ENCODE measurements at places on chromosomes 3 and 15.

- no peak for DNase-seq
These were observed 105.4 kb downstream of the SCAPER start for GRCh38 chr15:76799760-76800159.

DNA sequence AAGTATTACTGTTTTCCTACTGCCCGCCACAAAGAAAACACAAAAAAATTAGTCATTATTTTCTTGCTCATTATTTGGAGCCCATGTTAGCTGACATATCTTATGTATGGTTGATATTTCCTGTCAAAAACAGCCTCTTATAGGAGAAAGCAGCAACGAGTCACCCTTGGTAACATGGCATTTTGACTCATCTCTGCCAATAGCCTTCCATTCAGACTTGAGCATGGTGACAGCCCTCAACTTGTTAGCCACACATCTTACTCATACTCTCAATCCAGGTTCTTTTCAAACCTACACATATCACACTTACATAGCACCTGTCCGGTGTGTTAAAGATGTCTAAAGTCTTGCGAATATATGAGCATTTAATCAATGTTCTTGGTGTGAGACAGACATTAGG, 109.4 kb upstream of the SAMMSON start:
- DNase-seq, result no peak

DNA sequence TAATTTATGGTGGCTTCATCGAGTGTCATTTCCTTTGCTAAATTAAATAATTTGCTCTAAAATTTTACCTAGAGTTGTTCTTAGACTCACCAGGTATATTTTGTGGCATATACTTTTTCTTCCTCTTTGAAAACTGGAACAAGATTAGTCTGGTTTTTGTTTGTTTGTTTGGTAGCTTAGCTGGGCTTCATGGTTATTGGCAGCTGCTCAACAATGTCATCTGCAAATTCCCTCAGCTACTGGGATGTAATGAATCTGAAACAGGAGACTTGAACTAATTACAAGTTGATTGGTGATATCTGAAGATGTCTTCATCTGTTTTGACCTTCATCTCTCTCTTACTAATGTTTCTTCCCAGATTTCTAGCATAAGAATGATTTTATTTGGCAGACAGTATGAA, 270.5 kb upstream of the P2RY1 start:
- peak; percentile 26 for DNase-seq

DNA sequence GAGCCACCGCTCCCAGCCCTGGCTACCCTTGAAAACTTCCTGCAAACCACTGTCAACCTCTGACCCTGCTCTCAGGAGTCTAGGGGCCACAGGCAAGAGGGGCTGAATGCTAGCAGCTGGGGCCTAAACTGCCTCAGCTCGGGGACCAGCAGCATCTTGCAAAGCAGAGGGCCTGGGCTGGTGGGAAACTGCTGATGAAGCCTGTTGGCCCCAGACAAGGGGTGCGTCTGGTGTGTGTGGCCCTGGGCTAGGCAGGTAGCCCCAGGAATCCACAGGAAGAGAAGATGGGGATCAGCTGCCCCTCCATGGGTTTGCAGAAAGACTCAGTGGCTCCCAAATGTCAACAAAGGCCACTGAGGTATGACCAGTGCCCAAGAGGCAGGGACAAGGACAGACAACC, 8.2 kb upstream of the POLG start:
- DNase-seq, result no peak

DNA sequence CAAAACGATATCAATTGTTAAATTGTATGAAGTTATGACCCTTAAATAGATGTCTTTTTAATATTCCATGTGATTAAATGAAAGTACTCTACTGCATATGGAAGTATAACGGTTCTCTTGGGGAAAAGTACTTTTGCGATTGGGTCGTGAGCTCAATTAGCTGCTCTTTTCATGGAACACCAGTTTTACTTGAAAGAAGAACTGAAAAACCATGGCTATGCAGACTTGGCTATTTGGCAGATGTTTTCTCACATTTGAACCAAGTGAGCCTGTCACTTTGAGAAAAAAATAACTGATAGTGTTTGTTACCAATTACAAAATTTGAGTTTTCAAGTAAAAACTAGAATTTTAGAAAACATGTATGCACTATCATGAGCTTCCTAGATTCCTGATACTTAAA, 5.9 kb upstream of the INAFM2 start:
- DNase-seq, result no peak

- peak; percentile 22 for DNase-seq
These were observed 665 bp downstream of the GLB1 start for GRCh38 chr3:33096093-33096868.

DNA sequence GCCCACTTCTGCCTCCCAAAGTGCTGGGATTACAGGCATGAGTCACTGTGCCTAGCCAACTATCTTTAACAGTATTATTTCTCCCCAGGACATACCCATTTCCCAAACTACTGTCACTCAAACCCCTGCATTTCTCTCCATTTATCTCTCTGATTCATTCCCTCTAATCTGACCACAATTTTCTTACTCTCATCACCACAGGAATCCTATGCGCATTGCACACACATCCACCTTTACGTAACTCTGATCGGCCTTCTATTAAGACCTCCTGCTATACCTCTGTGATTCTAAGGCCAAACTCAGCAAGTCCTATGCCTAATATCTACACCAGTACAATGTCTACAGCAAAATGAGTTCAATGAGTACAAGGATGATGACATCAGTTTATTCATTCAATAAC, 235.0 kb downstream of the ULK4 start:
- DNase-seq, result no peak

DNA sequence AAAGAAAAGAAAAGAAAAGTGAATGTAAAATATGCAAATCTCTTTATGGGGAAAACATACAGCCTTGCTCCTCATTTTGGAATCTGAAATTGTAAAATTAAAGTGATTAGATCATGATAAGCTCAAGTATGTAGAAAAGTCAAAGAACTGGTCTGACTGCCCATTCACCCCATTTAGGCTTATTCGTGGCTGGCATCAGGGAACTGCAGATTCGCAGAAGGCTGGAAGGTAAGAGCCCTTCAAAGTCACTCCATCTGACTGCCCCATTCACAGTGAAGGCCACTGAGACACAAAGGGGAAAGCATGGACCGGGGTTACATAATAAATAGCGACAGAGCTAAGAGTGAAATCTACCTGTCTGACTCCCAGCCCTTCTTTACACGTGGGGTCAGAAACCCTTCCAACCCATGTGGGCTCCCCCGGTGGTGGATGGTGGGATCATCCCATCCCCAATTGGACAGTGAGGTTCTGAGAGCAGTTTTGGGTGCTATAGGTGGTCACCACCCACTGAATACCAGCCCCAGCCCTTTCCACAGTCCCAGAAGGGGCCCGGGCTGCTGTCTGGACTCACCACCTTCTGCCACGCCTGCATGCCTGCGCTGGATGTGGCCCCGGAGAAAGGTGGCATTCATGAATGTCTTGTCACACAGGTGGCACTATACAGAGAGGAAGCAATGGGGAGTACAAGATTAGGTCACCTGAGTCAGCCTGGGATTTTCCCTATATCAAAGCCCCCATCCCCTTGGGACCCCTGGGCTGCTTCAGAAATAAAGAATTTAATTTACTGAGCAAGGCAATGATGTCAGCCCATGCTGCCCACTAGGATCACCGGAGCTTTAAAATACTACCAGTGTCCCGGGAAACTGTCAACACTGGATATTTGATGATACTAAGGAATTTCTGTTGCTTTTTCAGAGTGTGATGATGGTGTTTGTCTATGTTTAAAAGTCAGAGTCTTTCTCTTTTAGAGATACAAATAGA, 17.9 kb downstream of the DZIP1L start:
- no peak for DNase-seq

DNA sequence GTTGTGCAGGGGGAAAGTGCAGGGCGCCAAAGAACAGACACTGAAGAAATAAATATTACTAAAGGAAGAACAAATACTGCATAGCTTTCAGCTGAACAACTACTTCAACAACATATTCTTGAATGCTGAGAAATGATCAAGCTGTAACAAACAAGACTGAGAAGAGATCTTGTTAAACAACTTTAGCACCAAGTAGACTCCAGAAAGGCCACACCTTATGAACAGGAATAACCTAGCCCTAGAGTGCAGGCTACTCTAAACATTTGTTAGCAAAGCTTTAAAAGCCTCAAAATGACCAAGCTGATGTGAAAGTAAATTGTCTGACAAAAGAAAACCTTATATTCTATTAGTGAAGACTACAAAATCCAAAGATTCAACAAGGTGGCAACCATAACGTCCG, 83.2 kb downstream of the POLQ start:
- no peak for DNase-seq

DNA sequence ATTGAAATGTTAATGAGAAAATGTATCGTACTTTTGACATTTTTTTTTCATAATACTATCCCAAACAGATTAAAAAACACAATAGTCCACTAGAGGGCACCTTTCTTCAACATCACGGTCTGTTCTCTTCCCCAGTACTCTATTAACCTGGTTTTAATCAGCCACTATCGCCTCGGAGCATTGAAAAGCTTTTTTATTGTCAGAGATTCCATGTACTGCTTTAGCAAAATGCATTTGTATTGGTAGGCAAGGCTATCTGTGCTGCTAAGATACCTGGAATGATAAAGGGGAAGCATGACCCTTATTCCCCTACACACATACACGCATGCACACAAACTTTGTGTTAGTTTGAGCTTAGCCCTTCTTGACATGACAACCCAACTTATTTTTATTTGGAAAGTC, 160.1 kb upstream of the IL12A start:
- peak; percentile 13 for DNase-seq

DNA sequence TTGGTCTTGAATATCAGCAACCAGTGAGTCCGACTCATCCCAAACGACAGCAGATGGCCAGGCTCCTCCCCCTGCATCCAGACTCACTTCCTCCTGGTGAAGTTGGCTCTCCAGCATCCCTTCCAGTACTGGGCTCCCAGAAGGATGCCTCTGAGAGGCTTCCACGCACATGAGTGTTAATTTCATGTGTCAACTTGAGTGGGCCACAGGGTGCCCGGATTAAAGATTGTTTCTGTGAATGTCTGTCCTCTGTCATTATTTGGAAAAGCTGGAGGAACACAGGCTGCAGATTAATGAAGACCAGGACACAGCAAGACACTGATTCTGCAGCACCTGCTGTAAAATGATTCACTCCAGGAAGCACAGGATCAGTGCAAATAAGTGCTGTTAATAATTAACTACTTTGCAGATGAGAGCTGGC, 99.8 kb downstream of the ATP10A start:
- no peak for DNase-seq

GRCh38 chr3:109685084-109686079, 348.0 kb upstream of the DPPA4 start:
- DNase-seq, result no peak

DNA sequence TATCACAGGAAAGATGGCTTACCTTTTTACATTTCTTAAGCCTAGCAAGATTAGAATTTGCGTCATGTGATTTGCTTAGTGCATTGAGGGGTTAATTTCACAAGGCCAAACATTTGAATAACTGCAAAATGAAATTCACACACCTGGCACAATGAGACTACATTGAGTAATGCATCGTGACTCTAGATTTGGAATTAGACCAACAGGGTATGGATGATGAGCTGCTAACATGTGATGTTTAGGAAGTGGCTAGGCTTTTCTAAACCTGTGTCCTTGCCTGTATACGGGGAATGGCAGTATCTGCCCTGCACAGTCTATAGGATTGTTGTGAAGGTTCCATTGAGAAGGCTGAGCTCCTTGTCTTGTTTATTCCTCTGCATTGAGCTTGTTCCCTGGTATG, 160.1 kb downstream of the MFSD1 start:
- DNase-seq, result no peak

- DNase-seq, result no peak
These were observed 48.4 kb upstream of the IP6K2 start for GRCh38 chr3:48765376-48765775.

- DNase-seq, result no peak
These were observed 77.2 kb upstream of the ACKR4 start for GRCh38 chr3:132519914-132520313.

DNA sequence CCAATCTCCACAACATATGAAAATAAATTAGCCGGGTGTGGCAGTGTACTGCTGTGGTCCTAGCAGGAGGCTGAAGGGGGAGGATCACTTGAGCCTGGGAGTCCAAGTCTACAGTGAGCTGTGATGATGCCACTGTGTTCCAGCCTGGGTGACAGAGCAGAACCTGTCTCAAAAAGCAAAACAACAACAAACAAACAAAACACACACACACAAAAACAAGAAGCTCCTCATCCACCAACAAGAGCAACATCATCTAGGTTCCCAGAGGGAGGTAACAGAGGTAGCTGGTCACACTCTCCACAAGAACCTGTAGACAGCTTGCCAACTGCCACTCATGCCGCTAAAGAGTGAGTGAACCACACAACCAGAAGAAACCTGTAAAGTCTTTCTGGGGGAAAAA, 34.8 kb downstream of the PTPN9 start:
- no peak for DNase-seq

- no peak for DNase-seq
These were observed 116.6 kb downstream of the TOP2B start for GRCh38 chr3:25547943-25548674.

- DNase-seq, result no peak
These were observed 27.3 kb upstream of the NANOGP8 start for GRCh38 chr15:35112346-35112745.

DNA sequence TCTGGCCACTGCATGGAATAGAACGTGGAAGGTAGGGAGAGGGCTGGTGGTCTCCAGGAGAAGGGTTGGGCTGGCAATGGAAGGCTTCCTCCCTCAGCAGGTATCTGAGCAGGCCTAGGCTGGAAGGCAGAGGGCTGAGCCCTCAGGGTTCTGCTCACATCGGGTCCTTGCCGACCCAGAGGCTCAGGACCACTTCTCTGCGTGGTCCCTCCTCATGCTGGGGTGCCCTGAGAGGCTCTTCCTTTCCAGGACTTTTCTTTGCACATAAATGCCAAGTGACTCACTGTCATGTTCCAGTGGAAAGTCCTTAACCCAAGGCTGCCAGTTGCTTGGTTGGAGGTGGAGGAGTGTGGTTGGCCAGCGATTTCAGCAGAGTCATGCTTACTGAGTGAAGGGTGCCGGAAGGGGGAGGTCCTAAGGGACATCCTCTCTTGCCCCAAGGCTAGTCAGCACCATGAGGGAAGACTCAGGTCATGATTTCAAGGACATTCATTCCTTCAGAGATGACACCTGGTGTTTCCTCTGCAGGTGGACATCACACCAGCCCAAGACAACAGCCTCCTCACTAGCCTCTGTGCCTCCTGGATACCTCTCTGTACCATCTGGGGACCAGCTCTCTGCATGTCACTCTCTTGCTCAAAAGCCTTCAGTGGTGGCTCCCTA, 8.2 kb downstream of the SLC6A6 start:
- no peak for DNase-seq

Data from skin of body (tissue), 3 donors.